ENCODE measurements at places on chromosomes 3 and 15. TPM values are rescaled to one million over a fixed set of nuclear protein-coding genes. Genes with fewer than 3 reads are reported as not detected.

PEX11A gene
- 17.1 TPM for total RNA-seq

DNA sequence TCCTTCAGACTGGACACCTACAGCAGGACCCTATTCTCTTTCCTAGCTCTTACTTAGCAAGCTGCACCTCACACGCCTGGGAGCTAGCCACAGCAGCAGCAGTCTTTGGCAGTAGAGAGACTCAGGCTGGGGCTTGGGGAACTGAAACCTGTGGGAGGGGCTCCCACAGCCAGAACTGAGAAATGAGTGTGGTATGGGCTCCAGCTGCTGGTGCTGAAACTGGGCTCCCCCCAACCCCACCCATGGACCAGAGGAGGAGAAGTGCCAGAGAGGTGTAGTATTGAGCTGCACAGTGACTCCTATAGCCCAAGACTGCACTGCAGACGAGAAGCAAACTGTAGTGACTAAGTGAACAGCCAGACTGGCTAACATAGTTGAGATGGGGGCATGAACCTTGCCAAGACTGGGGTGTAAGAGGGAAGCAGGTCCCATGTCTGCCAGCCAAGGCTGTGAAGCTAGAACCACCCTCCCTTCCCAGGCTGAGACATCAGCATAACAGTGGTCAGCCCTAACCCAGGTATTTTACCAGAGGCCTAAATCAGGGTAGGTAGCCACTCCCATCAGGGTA is 62.5 kb downstream of the MYO5A start:
- DNase-seq, result no peak

GRCh38 chr3:160480931-160481330 is 31.3 kb upstream of the TRIM59 start:
- DNase-seq, result no peak

DNA sequence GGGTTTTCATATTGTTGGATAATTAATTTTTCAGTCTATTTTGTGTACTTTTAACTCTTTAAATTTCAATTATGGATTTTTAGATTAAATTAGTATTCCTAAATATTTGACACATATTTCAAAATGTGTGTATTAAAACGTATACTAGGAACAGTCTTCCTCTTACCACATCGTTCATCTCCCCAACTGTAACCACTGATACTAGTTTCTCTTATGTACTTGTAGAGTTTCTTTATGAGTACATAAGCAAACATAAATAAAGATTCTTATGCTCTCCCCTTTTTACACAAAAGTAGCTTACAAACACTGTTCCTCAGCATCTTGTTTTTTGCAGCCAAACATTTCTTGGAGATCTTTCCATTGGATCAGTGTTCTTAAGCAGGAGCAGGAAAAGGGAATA is 45.9 kb downstream of the CMSS1 start:
- DNase-seq, result no peak

DNA sequence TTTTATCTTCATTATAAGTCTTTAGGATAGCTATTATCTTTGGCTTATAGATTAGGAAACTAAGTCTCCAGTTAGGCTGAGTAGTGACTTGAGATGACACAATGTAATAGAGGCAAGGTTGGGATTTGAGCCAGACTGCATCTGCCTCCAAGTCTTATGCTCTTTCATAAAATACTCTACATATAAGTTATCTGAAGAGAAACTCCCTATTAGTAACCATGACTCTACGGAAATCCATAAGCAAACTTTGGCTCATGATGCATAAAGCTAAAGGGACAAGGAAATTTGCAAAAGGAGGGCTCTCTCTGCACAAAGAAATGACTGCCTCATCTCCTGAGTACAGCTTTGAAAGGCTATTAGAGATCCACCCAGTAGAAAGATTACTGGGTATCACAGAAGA is 77.6 kb upstream of the FRMD4B start:
- DNase-seq, result no peak

GRCh38 chr15:38611228-38611627 is 46.6 kb upstream of the RASGRP1 start:
- DNase-seq, result no peak

- DNase-seq, result no peak
These were observed 104.0 kb upstream of the ATP10A start for GRCh38 chr15:25967116-25967515.

DNA sequence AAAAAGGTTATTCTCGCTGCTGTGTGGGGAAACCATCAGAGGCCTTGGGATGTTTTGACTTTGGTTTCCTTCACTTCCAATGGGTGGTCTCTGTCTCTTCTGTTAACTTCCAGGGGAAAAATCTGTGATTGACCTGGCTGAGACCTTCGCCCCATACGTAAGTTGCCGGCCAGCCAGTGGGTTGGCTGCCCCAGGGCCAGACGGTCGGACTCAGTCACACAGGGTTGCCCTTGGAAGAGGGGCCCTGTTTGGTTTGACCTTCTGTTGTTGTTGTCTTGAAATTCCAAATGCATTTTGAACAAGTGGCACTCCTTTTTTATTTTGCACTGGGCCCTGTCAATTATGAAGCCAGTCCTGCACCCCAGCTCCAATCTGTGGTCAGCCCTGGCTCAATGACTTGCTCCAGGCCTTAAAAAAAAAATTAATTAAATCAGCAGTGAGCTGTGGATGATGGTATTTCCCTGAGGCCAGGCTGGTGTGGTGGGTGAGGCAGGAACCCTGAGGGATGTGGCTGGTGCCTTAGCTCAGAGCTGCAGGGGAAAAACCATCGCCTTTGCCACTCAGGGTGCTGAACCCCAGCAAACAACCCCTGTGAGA is 4.5 kb downstream of the FAM107A start:
- DNase-seq, result no peak

DNA sequence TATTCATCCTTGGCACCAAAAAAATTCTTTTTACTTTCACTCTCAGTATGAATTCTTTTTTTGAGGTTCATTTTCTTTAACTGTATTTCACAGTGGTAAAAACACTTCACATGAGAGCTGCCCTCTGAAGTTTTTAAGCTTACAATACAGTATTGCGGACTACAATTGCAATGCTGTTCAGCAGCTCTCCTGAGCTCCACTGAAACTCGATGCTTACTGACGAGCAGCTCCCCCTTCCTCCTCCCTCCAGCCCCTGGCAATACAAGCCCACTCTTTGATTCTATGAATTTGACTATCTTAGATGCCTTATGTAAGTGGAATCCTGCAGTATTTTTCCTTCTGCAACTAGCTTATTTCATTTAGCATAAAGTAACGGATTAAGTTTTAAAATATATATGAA is 183.4 kb downstream of the ADAMTS17 start:
- no peak for DNase-seq

NAA50 gene
- 108 TPM for total RNA-seq

CYP11A1 gene
- total RNA-seq, result 0.21 TPM

DNA sequence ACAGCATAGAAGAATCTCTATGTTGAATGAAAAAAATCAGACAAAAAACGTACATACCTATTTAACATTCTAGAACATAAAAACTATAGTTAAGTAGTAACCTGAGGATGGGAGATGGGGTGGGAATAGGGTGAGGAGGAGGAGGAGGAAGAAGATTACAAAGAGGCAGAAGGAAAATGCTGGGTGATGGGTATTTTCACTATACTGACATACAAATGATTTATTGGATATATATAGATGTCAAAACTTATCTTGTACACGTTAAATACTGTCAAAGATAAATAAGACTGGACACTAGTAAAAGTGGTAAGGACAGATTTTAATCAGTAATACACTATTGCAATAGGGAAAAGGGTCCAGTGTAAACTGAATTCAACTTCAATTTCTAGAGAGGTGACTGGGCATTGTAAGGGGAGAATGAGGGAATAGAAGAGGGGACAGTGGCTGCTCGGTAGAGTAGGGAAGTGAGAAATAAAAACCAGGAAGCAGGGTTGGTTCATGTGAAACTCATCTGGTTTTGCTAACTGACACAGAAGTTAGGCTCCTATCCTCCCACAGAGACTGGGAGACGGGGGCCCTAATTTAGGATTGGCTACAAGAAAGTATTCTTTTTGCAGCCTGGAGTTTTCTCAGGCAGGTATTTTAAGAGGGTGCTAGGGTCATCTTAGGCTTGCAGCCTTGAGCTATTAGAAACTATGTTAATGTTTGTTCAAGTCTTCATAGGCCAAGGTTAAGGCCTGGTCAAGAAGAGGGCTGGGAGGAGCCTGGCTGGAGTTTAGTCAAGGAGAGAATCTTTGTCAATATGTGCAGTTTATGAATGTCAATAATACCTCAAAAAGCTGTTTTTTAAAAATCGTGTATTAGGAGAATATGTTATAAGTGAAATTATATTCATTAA is 15.0 kb upstream of the C15orf61 start:
- no peak for DNase-seq

- DNase-seq, result no peak
These were observed 26.2 kb downstream of the POLR2M start for GRCh38 chr15:57732526-57733331.

DNA sequence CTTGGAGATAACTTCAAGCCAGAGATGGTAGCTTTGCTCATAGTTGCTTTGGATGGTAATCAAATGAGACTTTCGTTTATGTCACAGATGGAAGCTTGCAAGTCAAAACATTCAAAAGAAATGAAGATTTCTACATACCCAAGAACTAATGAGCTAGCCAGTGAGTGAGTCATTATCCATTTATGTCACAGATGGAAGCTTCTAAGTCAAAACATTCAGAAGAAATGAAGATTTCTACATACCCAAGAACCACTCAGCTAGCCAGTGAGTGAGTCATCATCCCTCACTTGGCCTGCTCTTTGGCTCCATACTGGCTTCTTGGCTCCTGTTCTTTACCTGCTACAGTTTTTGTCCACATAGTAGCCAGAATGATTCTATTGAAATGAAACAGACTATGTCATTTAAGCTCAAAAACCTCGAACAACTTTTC is 559.8 kb upstream of the CBLB start:
- no peak for DNase-seq

DNA sequence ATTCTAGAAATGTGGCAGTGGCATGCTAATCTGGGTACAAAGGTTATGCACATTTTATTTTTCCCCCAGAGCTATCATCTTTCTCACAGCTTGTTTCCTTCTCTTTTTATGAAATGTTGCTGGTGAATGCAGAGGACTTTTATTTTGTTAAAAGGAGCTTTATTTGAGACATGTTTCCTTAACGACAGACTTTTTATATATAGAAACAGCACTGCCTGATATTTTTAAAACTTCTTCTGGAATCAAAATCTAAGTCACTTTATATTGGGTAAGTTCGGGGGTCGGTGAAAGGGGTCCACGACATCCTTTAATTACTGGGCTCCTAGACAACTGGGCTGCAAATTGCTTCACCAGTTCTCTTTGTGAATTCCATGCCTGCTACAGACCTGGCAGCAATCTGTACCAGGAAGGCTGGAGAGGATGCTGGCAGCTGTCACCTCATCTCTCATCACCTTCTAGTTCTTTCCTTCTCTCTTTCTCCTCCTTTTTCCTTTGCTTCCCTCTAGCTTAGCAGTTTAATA is 464.7 kb downstream of the PDCD6IP start:
- no peak for DNase-seq

DNA sequence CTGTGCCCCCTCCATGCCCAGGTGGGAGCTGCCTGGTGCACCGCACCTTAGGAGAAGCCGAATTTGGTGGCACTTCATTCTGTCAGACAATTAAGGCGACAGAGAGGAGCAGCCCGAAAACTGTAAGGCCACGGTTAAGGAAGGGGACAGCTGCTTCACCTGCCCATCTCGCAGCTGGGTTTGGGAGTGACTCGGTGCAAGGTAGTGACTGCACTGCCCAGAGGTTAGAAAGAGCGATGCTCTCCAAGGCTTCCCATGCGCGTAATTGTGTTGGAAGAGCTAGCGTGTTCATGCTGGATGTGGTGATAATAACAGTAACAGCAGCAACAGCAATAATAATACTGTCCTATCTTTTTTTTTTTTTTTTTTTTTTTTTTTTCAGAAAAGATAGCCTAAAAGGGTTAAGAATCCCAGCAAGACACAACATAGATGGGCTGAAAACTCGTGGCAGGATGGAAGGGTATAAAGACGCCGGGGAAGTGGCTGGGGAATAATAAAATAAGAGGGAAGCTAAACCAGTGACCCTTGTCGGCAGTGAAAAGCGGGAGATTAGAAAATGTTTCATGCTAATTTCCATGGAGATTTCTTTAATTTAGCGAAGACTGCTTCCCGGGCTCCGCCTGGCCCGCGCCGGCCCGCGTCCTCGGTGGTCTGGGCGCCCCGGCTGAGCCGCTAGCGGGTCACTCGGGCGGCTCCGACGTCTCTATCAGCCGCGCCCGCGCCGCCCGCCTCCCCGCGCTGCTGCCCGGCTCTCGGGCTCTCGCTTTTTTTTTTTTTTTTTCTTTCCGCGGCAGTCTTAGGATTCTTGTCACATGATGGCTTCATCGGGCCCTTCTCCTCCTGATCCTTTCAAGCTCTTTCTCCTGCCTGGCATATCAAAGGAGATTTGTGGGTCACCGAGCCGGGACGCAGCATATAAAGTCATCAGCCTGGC is 617.1 kb downstream of the NR2F2 start:
- DNase-seq, result no peak

ZNF385D gene
- total RNA-seq, result 46.2 TPM

GRCh38 chr15:98154863-98155262 is 194.4 kb downstream of the ARRDC4 start:
- DNase-seq, result no peak

DNA sequence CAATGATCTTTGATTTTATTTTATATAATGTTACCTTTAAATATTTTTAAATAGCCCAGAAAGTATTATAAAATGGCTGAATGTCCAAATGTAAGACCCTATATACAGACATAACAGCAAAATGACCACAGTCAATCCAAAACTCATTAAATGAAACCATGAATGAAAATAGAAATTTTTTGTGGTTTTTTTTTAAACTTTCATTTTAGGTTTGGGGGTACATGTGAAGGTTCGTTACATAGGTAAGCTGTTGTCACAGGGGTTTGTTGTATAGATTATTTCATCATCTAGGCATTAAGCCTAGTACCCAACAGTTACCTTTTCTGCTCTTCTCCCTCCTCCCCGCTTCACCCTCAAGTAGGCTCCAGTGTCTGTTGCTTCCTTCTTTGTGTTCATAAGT is 108.8 kb downstream of the FAIM start:
- DNase-seq, result no peak

DNA sequence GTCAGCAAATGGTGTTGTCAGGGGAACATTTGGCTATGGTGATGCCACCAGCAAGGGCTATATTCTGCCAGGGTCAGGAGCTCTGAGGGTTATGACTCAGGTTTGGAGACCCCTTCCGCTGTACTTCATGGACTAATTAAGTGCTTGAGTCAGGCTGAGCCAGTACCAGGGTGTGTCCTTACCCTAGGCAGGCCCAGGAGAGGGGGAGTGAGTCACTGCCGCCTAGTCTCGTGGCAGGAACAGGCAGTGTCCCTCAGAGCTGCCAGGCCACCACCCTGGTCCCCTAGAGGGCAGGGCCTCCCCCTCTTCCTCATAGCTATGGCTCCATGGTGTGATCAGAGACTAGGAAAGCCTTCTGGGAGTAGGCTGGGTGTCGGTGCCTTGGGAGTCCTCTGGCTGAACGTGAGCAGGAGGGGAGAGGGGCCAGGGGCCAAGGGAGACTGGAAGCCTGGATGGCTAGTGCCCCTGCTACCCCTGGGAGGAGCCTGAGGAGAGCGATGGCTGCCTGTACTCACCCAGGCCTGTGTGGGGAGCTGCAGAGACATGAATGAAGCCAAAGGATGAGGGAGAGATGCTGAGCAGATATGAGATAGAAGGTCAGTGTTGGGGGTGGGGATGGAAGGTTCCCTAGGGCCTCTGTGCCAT is 10.6 kb downstream of the MAPKAPK3 start:
- DNase-seq, result no peak

MME gene
- total RNA-seq, result 59.3 TPM

- no peak for DNase-seq
These were observed 36.3 kb downstream of the BCHE start for GRCh38 chr3:165800970-165801369.

NR1I2 gene
- total RNA-seq, result 0.11 TPM
